Stimulated activated CD8-positive, alpha-beta memory T cell treated with anti-CD3 and anti-CD28 coated beads, Interleukin-4, amount 100 ng/mL, for 4 hours (primary cell): ENCODE measurements at places on chromosomes 12 and 14.
A peak's percentile ranks its signal among the peaks of the same experiment; 100 is the strongest.

DNA sequence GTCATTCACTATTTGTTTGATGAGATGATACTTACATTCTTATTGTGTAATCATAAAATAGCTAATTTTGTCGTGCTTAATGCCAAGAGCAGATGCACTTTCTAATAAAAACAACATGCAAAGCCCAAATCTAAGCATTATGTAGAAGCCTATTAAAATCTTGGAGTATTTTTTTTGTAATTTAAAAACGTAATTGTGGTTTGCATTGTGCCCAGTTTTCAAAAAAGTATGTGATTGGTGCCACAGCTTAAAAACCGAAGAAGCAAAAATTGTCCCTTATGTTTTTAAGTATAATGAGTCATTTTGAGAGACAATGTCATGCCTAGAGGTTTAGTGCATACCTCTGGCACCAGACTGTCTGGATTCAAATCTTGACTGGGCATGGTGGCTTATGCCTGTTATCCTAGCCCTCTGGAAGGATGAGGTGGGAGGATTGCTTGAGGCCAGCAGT, 464.8 kb upstream of the RGS6 start:
- no peak for DNase-seq

DNA sequence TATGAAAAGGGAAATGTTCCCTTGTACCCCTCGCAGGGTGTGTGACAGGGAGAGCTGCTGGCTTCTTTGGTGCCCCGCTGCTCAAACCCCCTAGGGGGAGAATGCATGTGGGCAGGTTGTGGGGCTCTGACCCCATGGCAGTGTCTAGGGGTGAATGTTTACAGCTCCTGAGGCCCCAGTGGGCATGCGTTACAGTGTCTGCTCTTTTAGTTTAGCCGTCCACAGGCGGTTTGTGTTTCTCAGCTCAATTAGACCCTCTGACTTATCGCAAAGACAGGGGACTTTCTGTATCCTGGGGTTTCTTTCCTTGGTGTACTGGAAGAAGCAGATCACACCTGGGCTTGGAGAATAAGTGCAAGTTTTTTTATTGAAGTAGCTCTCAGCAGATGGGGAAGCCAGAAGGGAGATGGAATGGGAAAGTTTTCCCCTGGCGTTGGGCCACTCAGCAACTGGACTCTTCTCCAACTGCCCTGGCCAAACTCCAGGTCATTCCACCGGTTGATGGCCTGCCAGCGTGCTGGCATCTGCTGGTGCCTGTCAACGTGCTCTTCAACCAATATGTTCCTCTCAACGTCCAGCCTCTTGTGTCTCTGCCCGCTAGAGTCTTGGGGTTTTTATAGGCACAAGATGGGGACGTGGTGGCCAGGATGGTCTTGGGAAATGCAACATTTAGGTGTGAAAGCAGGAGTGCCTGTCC, 720.9 kb downstream of the FSCB start:
- DNase-seq, result no peak

GRCh38 chr12:98388126-98388525, 127.3 kb upstream of the TMPO start:
- DNase-seq, result no peak

- no peak for DNase-seq
Observed at GRCh38 chr12:30440826-30441602, 254.7 kb downstream of the IPO8 start.

GRCh38 chr12:82124711-82125380, 233.3 kb downstream of the CCDC59 start:
- DNase-seq, result no peak

DNA sequence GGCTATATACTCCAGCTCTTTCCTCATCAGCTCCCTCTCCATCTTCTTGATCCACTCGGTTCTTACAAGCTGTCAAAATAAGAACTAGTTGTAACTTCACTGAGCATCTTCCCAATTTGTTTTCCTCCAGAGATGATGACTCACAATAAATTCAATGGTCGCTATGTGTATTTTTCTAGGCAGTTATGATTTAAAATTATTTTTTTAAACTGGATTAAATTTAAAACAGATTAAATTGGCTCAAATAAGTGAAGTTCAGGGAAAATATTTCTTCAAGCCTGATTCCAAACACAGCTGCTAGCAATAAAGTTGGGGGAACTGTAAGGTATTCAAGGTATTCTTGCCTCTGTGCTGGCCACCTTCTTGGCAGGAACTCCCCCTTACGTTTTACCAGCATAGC, 717.7 kb upstream of the USP15 start:
- DNase-seq, result no peak

- no peak for DNase-seq
Observed at GRCh38 chr12:77847060-77847541, 16.4 kb downstream of the NAV3 start.

DNA sequence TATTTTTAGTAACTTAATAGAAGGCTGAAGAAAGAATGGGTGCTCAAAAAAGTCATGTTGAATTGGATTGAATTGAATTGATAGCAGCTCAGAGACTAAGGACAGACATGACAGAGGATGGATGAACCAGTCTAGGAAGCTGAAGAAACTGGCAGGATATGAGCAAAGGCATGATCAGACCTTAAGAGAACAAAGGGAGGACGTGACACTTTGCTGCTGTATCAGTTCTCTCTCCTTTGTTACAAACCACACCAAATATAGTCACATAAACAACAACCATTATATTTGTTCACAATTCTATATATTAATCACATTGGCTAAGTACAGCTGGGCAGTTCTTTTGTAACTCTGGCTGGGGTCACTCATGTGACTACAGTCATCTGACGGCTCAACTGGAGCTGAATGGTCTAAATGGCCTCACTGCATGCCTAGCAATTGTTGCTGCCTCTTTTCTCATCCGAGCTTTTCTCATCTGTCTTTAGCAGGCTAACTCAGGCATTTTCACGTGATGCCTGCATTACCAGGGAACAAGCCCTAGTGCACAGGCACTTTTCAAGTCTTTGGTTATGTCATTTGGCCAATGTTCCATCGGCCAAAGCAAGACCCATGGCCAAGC, 355.0 kb downstream of the ETNK1 start:
- DNase-seq, result no peak

- no peak for DNase-seq
Observed at GRCh38 chr14:53630336-53630735, 326.3 kb downstream of the BMP4 start.

DNA sequence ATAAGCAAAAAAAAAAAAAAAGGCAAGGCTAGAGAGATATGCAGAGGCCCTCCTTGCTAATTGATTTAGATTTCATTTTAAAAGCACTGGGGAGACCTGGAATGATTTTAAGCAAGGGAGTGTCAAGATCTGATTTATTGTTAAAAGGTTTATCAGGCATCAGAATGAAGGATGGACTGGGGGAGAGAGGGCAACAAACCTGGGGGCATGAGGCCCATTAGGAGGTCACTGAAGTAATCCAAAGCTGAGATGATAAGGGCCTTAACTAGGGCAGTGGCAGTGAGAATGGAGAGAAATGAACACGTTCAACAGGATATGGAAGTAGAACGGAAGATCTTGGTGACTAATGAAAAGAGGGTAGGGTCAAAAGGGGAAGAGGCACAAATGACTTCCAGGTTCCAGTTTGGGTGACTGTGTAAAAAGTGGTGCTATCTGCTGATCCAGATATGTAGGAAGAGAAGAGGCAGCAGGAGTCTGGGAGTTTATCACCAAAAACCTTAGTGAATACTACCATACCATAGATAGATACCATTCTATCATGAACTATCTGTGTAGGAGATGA, 24.0 kb downstream of the KITLG start:
- DNase-seq, result no peak

DNA sequence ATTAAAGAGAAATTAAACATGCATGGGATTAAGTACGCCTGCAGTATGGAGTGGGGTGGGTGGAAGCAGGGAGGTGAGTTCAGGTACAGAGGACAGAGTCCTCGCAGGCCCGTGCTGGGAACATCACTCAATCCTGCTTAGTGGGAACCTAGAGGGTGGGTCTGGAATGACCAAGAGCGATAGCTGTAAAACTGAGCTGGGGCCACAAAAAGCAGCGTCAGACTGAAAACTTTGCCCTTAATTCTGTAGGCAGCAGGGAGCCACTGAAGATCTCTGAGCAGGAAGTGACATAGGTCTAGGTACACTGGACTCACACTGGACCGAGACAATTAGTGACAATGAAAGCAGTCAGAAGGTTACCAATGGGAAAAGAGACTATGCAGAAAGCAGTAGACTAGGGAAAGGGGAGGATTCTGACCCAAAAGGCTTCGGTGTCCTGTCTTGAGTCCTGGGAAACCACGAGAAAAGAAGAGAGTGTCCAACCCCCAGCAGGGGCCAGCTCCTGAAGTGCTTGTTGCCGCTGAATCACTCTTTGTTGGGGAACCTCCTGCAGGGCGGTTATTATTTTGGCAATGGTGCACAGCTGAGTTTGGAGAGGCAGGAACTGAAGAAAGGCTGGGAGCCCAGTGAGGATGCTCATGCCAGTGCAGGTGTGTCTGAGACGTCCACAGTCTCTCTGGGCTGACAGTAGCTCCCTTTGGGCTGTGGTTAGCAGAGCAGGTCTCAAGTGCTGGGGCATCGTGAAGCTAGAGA, 97.4 kb downstream of the PLXNC1 start:
- DNase-seq, result no peak

DNA sequence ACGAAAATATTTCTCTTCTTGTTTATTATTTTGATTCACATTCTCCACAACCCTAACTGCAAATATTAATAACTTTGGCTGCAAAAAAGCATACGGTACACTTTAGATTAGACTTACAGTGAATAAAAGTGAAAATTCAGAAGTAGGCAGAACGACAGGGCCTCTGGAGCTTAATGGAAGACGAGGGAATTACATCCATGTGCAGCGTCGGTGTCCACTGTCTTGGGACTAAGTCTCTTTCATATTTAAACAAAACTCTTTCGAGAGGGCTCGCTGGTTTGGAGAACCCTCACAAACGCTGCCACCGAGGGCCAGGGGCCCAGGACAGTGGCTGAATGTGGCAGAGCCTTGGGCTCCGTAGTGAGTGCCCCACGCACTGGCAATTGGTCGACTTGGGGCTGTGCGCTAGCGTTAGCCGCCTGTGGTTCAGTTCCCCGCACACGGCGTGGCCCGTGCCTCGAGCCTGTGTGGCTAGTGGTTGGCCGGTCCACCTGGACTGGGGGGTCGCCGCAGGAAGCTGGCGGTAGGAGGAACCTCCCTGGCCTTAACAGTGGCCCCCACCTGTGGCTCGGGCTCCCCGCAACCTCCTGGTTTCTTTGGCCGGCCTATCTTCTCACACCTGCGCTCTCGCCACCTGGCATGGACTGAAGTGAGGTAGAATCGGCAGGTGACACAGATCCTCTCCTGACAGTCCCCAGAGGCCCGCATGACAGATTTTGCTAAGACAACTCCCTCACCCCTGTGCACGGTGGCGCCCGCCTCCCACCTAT, 739 bp upstream of the PAX9 start:
- DNase-seq, result no peak

GRCh38 chr12:123150275-123150743, 581 bp downstream of the PITPNM2 start:
- DNase-seq, result no peak

- DNase-seq, result no peak
Observed at GRCh38 chr12:67498991-67499390, 149.6 kb upstream of the DYRK2 start.

- no peak for DNase-seq
Observed at GRCh38 chr12:71787580-71787979, 32.9 kb downstream of the RAB21 start.

- peak; percentile 22 for DNase-seq
Observed at GRCh38 chr14:70416725-70417349, at the start of gene SYNJ2BP. TSS of gene SYNJ2BP (minus strand) at chr14:70417090. CDS start at chr14:70416963, 127 bp downstream.

- DNase-seq, result no peak
Observed at GRCh38 chr12:100058482-100059029, 73.8 kb upstream of the ANKS1B start.

GRCh38 chr12:107818984-107819383, 44.5 kb downstream of the ASCL4 start:
- DNase-seq, result no peak

DNA sequence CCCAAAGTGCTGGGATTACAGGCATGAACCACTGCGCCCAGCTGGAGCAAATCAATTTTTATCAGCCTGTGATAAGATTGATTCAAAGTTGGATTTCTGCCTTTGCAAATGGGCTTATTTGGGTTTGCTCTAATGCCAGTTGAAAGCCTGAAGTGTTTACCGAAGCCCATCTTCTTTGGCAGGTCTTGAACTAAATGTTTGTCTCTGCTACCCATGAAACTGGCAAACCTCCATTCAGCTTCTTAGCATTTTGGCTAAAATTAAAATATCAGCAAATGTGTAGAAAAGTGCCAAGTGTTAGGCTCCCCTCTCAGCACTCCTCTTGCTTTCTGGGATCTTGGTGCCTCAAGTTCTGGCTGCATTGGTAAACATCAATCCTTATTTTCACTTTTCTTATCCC, 61.5 kb downstream of the MGAT4C start:
- no peak for DNase-seq

DNA sequence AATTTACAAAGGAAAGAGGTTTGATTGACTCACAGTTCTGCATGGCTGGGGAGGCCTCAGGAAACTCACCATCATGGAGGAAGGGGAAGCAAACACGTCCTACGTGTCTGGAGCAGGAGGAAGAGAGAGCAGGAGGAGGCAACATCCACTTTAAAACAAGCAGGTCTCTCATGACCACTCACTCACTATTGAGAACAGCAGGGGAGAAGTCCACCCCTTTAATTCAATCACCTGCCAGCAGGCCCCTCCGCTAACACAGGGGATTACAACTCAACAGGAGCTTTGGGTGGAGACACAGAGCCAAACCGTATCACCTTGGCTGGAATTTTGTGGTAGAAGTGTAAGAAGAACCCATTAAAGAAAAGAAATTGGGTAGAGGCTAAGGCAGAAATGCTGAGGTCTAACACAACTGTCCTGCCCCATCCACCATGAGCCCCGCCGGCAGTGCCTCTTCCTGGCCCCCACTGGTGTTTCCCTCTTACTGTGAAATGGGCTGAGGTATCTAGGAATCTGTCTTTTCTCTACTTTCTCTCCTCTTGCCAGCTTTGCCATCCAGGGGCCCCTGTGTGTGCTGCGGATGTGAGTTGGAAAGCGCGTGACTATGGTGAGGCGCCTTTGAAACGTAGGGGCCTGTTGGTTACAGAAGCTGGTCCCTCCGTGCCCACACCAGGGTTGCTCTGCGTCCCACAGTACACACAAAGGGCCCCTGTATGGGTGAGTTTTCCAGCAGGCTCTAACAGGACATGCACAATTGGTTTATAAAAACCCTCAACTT, 108.0 kb upstream of the TMEM132D start:
- DNase-seq, result no peak
